Left ventricle myocardium superior (tissue), 1 donor: ENCODE measurements at places on chromosomes 5 and 9.
A peak's percentile ranks its signal among the peaks of the same experiment; 100 is the strongest.

DNA sequence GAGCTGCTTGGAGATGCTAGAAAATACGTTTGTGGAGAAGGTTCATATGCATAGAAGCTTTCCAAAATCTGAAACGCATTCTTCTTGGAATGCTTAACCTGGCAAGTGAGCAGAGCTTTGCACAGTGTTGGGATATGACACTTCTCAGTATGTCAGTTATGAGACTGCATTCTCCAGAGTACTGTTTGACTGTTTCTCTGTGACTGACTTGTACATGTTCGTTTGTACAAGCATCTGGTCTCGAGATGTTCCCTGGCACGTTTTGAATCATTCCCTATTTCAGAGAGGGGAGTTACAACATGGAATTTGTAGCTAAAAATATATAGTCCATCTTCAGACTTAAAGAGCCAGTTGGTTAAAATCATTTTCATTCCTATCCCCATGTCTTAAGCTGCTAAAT is 272.4 kb downstream of the ARRDC3 start:
- DNase-seq: no peak

DNA sequence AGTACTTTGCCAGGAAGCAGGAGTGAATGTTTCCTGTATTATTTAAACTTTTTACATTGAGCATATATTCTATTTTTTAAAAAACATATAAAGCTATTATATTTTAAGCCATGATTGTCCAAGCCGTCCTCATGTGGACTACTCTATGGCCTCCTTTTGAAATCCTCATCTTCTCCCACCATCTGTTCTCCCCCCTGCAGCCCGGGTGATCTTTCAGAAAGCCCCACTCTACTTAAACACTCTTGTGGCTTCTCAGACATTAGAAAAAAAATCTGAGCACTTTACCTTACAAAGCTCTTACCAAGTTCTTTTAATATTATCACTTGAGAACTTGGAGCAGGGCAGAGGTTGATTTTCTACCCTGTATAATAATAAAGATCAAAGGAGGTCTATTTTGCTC is 95.4 kb downstream of the CAVIN4 start:
- DNase-seq: no peak

DNA sequence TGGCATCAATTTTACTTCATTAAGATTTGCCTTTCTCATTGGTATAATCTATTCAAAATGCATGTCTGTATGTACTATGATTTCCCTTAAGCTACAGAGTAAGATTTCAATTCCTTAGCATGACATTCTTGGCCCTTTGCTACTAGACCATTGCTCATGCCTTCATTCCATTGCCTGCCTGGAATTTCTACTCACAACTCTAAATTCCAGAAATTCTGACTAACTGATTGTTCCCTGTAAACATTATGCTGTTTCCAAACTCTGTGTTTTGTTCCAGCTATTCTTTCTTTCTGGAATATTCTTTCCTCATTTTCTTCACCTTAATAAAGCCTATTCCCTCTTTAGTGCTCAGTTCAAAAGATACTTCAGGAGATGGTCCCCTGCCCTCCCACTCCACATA is 568.8 kb upstream of the SEMA6A start:
- DNase-seq: no peak

DNA sequence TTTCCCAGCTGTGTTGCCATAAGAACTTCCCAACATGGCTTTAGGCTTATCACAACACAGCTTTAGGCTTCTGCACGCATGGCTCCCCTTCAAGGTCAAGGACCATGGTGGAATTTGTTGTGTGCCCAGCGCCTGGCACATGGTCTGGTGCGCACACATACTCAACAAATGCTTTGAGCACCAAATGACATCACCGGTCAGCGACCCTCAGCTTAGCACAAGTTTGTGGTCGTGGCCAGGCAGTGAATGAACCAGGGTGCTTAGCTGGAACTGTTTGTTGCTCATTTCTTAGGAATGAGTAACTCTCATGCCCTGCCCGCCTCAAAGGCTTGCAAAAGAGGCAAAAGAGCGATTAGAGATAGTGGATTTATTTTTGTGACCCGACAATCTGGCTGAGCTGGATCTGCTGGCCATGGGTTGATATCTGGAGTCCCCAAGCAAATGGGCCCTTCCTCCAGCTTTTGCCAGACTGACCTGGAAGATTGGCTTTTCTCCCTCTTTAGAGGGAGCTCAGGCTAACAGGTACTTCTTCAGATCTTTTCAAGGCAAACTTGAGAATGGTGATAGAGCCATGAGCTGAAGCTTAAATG is 58.9 kb downstream of the DAP start:
- no peak for DNase-seq

DNA sequence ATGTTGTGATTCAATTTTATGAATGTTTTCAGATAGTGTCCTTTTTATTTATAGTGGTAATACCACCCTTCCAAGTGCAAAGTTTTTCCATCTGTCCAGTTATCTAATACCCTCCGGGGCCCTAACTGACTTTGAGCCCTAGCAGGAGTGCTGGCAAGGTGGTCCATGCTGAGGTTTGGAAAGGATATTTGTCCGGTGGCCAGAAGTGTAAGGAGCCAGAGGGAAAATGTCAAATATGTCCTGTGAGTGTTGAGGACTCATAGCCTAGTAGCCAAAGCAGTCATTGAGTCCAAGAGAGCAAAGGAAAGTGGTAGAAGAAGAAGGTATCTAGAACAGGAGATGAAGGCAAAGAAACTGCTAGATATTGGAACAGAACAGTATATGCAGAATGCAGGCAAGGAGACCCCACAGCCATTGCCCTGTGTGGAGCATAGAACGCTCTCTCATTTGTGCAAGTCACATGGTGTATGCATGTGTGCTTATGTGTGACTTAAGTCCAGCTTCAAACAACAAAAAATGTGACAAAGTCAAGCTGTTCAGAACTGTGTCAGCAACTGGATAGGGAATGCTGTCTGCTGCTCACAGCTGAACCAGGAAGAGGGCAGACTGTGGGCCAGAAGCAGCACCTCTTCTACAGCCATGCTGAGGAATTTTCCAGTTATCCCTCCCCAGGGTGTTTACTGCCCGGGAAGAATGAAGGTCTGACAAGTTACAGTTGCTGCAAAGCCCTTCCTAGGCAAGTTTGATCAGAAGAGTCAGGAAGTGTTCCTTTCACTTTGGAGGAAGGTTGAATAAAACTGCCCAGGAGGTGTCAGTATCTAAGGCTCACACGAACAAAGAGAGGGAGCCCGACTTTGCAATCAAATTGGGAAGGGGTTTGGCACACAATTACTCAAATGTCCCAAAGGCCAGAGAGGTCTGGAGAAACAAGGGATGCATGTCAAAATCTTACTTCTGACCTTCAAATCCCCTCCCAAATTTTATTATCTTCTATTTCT is 463.3 kb upstream of the DMAC1 start:
- DNase-seq: peak; percentile 50

- DNase-seq: no peak
Measured at GRCh38 chr5:178502401-178503100, 87.6 kb downstream of the COL23A1 start.

DNA sequence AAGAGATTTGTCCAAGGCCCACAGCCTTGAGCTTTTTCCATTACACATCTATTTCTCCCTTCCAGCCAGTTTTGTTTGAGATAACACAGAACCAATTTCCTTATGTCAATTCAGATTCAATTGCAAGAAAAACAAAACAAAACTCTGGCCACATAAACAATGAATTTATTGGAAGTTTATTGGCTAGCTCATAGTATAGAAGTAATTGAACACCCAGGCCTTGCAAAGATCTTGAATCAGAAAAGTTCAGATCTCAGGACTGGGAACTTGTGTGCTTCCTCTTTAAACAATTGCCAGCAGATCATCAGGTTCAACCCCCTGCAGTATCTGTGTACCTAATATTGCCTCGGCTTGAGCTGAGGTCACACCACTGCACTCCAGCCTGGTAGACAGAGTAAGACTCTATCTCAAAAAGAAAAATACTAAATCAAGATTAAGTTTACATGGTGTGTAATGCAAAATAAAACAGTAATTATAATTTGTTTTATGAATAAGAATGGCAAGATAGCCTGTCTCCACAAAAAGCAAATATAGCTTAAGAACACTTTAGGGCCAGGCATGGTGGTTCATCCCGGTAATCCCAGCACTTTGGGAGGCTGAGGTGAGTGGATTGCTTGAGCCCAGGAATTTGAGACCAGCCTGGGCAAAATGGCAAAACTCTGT is 4.1 kb upstream of the ZCCHC10 start:
- no peak for DNase-seq

GRCh38 chr5:64347309-64347708 is 158.5 kb upstream of the RGS7BP start:
- no peak for DNase-seq

- DNase-seq: peak; percentile 32
Measured at GRCh38 chr5:74105126-74105780, 479.3 kb downstream of the ARHGEF28 start.

DNA sequence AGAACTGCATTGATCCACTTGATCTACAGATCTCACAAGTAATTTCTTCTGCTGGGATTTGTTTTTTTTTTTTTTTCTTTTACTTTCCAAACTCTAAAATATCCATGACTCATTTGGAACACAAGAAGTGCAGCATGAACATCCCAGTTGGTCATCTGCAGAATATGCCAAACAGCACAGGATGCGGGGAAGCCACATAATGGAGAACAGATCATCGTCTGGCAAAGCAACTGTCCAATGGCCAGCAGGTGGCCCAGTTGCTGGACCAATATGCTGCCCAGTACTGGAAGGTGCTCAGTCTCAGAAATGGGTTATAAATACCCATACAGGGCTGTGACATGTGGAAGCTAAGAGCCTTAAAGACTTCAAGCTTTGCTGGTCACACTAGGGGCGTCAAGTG is 221.3 kb upstream of the TAS2R1 start:
- DNase-seq: no peak

DNA sequence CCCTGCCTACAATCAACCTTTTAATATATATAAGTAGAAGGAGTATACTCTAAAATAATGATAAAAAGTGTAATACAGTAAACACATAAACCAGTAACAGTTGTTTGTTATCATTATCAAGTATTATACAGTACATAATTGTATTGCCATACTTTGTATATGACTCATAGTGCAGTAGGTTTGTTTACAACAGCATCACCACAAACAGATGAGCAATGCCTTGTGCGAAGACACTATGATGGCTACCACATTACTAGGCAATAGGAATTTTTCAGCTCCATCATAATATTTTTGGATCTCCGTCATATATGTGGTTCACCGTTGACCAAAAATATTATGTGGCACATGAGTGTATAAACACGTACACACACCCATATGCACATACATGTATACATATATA is 69.7 kb upstream of the APC start:
- no peak for DNase-seq

- DNase-seq: no peak
Measured at GRCh38 chr9:120344230-120344629, 235.7 kb downstream of the CDK5RAP2 start.

DNA sequence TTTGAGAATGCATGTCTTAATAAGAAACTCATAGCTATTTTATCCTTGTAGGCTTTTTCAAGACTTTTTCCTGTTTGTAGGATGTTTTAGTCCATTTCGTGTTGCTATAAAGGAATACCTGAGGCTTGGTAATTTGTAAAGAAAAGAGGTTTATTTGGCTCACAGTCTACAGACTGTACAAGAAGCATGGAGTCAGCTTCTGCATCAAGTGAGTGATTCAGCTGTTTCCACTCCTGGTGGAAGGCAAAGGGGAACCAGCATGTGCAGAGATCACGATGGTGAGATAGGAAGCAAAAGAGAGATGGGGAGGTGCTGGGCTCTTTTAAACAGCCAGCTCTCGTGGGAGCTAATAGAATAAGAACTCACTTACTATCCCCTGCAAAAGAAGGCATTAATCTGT is 177.3 kb downstream of the ALDH1A1 start:
- DNase-seq: no peak

- DNase-seq: no peak
Measured at GRCh38 chr5:68454766-68455165, 239.2 kb downstream of the PIK3R1 start.

- DNase-seq: peak; percentile 40
Measured at GRCh38 chr9:128065907-128066712, 1.0 kb downstream of the NAIF1 start.

GRCh38 chr5:96236051-96236450 is 197.0 kb downstream of the PCSK1 start:
- no peak for DNase-seq

DNA sequence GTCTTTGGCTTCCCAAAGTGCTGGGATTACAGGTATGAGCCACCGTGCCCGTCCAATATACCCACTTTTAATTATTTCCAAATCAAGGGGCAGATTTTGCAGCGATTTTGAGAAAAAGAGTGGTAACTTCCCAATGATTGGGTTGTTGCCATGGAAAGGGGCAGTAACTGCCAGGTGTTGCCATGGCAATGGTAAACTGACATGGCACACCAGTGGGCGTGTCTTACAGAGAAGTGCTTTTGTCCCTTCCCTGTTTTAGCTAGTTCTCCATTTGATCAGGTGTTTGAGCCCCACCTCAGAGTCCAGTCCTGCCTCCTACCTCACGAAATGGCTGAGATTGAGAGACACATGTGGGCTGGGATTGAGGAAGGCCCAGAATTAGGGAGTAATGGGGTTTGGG is 86.3 kb upstream of the IER5L start:
- no peak for DNase-seq

- DNase-seq: no peak
Measured at GRCh38 chr9:71592400-71592799, 175.9 kb downstream of the CEMIP2 start.

DNA sequence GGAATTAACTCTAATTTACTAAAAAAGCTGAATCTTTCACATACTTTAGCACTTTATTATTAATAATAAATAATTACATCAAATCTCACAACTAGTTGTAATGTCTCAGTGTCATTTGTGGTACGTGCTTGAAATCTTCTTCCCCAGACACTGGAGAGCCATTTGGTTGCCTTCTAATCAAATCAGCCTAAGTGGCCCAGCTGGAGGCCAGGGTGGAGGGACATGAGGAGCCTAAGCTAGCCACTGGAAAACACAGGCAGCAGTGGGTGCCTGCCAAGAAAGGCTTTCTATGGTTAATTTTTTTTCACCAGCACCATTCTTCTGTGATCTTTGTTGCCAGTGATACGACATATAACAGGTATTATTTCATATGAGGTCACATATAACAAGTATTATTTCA is 117.0 kb downstream of the ERCC6L2 start:
- DNase-seq: no peak

DNA sequence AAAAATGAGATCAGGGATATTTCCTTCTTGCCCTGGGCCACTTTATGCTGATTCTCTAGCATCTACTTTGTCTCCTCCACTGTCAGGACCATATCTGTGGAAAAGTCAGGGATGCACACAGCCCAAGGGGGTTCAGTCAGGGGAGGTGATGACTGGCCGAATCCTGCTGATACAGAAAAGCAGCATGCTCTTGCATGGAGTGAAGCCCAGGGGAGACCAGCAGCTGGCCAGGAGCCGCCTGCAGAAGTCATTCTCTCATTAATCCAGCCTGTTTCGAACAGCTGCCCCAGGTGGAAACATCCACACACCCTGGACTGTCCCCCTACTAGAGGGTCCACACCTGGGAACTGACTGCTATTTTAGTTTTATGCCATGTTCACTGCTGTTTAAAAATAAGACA is 177.1 kb downstream of the ATP10B start:
- no peak for DNase-seq

- DNase-seq: peak; percentile 41
Measured at GRCh38 chr9:7536310-7536939, 263.2 kb downstream of the DMAC1 start.

GRCh38 chr5:172971482-172971881 is 12.1 kb upstream of the ATP6V0E1 start:
- DNase-seq: no peak
